ENCODE measurements at places on chromosomes 11 and 22.

DNA sequence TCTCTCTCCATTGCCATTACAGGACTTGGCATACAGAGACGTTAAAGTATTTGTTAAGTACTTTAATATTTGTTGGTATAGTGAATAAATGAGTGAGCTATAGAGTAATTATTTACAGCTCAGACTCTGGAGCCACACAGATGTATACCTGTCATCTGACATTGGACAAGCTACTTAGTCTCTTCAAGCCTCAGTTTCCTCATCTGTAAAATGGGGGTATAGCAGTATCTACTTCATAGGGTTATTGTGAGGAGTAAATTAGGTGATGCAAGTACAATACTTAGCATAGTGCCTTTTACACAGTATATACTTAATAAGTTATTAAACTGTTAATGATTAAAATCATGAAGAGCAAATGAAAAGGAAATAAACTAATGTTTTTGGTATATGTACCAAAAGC, 203.2 kb downstream of the NAV2 start:
- DNase-seq: no peak

- DNase-seq: no peak
Observed at GRCh38 chr22:47030143-47030661, 267.8 kb downstream of the TBC1D22A start.

GRCh38 chr11:74670171-74670570, 61.1 kb downstream of the CHRDL2 start:
- no peak for DNase-seq

DNA sequence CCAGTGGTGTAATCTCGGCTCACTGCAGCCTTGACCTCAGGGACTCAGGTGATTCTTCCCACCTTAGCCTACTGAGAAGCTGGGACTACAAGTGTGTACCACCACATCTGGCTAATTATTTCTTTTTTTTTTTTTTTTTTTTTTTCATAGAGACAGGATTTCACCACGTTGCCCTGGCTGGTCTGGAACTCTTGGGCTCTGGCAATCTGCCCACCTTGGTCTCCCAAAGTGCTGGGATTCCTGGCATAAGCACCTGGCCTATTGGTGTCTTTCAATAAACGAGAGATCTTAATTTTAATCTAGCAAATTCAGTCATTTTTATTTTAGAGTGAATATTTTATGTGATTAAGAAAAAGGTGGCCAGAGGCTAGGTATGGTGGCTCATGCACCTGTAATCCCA, 40.1 kb downstream of the DGCR2 start:
- no peak for DNase-seq

DNA sequence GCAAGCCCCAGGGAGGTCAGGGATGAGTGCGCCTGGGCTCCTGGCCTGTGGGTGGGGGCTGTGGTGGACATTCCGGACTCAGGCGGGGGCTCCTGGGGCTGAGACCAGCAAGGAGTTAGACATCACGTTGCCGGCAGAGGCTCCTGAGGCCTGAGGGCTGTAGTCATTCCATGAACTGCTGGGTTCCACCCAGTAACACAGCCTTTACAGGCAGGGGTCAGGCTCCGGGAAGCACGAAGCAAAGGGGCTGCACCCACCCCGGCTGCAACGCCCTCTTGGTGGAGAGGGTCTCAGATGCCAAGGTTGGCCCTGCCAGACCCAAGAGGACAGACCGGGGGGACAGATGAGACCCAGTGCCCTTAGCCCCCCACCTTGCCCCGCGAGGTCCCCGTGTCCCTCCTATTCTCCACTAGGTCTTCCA, 9.0 kb downstream of the TNNT3 start:
- DNase-seq: no peak

GRCh38 chr11:76236092-76236999, 30.0 kb upstream of the WNT11 start:
- peak; percentile 22 for DNase-seq

GRCh38 chr11:34191578-34191977, 86.1 kb downstream of the NAT10 start:
- no peak for DNase-seq

- DNase-seq: no peak
Observed at GRCh38 chr11:110000850-110001249, 92.3 kb upstream of the ZC3H12C start.

Data from stimulated activated CD4-positive, alpha-beta T cell treated with anti-CD3 and anti-CD28 coated beads, Interleukin-4, amount 100 ng/mL, for 4 hours (primary cell).